MV-4-11 (cell line): ENCODE measurements at places on chromosomes 1 and 21.

DNA sequence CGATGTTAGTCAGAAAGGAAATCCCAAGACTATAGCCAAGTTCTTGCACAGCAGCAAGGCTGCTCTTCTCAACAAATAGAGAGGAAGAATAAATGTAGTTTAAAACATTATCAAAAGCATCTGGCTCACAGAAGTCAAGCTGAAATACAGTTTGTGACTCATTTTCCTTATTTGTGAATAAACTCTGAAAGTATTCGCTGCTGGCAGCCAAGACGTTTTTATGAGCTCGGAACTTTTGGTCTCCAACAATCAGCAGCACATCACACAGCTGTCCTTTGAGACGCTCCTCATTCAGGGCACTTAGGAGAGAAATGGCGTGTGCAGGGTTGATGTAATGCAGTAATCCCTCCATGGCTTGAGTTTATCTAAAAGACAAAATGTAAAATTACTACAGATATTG is 16.4 kb downstream of the ZBTB21 start:
- DNase-seq: no peak

- DNase-seq: no peak
Observed at GRCh38 chr1:202143768-202144401, 652 bp downstream of the ARL8A start.

- DNase-seq: no peak
Observed at GRCh38 chr1:87706779-87707228, 378.1 kb downstream of the LMO4 start.

- DNase-seq: no peak
Observed at GRCh38 chr1:231841616-231842344, 215.2 kb downstream of the DISC1 start.

DNA sequence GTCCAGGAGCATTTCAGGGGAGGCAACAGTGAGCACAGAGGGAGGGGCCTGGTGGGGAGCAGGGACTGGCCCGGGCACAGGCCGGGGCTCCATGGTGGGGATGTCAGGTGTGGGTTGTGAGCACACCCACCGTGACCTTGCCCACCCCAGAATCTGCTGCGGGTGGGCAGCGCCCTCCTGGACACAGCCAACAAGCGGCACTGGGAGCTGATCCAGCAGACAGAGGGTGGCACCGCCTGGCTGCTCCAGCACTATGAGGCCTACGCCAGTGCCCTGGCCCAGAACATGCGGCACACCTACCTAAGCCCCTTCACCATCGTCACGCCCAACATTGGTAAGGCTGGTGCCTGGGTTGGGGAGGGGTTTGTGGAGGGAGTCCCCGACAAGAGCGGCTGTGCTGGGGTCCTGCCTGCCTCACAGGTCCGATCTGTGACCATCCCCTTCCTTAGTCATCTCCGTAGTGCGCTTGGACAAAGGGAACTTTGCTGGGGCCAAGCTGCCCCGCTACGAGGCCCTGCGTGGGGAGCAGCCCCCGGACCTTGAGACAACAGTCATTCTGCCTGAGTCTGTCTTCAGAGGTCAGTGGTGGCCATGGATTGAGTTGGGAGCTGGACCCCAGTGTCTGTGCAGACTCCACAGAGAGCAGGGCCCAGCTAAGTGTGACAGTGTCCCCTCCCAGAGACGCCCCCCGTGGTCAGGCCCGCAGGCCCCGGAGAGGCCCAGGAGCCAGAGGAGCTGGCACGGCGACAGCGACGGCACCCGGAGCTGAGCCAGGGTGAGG is 14.3 kb downstream of the PSRC1 start:
- DNase-seq: no peak

DNA sequence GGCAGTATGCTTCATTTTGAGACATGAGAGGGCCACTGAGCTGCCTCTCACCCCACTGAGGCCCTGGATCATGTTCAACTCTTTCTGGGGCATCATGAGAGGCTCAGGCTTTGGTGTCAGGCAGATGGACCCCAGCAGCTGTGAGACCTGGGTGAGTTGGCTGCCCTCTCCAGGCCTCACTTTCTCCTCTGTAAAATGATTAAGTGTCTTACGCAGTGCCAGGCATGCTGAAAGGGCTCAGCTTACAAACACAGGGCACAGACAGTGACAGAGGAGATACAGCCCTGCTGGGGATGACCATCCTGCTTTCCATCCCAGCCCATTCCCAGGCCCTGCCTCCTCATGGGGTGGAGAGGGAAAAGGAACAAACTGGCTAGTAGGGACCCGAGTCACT is 387.4 kb downstream of the MATN1 start:
- DNase-seq: no peak

DNA sequence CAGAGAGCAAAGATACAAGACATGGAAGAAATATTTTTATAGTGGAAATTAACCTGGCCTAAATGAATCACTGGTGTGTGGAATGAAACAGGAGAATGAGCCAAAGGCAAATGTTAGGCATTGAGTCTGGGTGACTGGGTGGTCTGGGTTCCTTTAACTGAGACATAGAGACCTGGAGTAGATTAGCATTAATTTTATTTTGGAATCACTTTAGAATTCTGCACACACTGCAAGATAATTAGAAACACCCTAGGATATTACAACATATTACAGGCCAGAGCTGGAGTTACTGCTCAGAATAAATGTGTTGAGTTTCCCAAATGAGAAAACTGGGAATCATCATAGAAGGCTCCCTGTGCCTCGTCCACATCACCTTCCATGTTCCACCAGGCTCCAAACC is 85.5 kb downstream of the PLPPR5 start:
- no peak for DNase-seq

DNA sequence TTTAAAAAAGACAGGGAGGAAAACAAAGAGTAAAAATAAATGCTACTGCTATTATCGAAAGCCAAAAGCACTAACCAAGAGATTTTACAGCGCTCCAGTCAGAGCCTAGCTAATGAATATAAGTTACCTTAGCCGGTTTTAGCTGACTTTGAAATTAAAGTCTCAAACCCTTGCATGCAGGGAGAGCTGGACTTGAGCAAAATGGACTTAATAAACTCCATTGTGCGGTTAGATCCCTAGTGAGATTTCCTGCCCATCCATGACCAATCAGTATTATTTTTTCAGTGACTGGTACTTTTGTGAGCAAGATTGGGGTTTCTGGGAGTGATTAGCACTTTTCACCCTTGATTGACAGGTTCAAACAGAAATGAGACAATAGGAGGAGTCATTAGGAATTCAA is 333.4 kb upstream of the ADGRL2 start:
- no peak for DNase-seq

- DNase-seq: no peak
Observed at GRCh38 chr1:209455145-209455544, 128.4 kb upstream of the CAMK1G start.

- no peak for DNase-seq
Observed at GRCh38 chr1:170594066-170594626, 62.2 kb downstream of the GORAB start.

- no peak for DNase-seq
Observed at GRCh38 chr1:31793086-31793485, 22.7 kb downstream of the SPOCD1 start.
